Cardiac muscle cell (in vitro differentiated cells and primary cell): ENCODE measurements at places on chromosomes 6 and 20. TPM values are rescaled to one million over a fixed set of nuclear protein-coding genes. Genes with fewer than 3 reads are reported as not detected.
A peak's percentile ranks its signal among the peaks of the same experiment; 100 is the strongest.

Gene OR14J1
- not detected in 2 replicates for total RNA-seq

Gene SAMD10
- total RNA-seq: 20.3 and 20.8 TPM in 2 replicates

Gene SMLR1
- not detected in 2 replicates for total RNA-seq

Gene TCF21
- total RNA-seq: 3.7 and 4.9 TPM in 2 replicates

Gene SLC22A7
- not detected in 2 replicates for total RNA-seq

- no peak overlapping the region for H3K4me3 ChIP-seq
- H3K27ac ChIP-seq: no peak overlapping the region
- DNase-seq: no peak
- H3K27me3 ChIP-seq: no peaks in the 10 kb centered on the region
- H3K36me3 ChIP-seq: no peaks in the 10 kb centered on the region
These were observed 405.9 kb upstream of the SULF2 start for GRCh38 chr20:48191200-48191599.

DNA sequence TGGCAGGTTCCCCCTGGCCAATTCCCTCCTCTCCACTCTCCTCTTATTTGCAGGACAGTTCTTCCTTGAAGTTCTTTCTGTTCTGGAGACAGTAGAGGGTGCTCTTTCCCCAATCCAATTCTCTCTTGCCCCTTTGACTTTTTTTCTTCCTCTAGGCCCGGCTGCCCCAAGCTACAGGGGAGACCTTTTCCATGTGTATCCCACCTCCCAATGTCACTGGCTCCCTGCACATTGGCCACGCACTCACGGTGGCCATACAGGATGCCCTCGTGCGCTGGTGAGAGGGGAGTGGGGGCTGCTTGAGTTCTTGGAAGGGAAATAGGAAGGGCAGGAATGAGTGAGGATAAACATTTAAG, 1.5 kb downstream of the VARS2 start:
- peak; percentile 75 for DNase-seq
- H3K27ac ChIP-seq: peak overlapping the region; percentile 90
- peaks cover 18% of the 10 kb centered on the region for H3K36me3 ChIP-seq
- H3K27me3 ChIP-seq: no peaks in the 10 kb centered on the region
- peaks cover 21% of the 10 kb centered on the region for H3K4me1 ChIP-seq

- no peak for DNase-seq
- no peaks in the 10 kb centered on the region for H3K4me1 ChIP-seq
- H3K27ac ChIP-seq: no peak overlapping the region
- H3K36me3 ChIP-seq: no peaks in the 10 kb centered on the region
These were observed 52.0 kb upstream of the SMOC2 start for GRCh38 chr6:168388641-168389633.

GRCh38 chr6:153424719-153425400, 293.8 kb upstream of the RGS17 start:
- no peak overlapping the region for H3K4me3 ChIP-seq
- H3K27ac ChIP-seq: no peak overlapping the region
- DNase-seq: no peak
- no peaks in the 10 kb centered on the region for H3K4me1 ChIP-seq
- no peaks in the 10 kb centered on the region for H3K36me3 ChIP-seq
- H3K27me3 ChIP-seq: no peaks in the 10 kb centered on the region

DNA sequence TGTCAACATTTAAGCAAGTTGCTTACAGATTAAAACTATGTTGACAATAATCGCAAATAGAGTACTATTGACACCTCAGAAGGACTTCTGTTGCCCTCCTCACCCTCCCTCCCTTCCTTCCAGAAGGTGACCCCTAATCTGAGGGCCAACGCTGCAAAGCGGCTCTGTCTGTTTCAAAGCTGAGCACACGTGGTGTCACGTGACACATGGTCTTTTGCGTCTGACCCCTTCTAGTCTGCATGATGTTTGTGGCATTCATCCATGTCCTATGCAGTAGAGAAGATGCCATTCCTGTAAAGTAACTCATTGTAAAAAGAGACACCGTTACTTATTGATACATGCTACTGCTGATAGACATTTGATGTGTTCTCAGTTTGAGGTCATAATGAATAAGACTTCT, 182.3 kb downstream of the THBS2 start:
- no peaks in the 10 kb centered on the region for H3K4me1 ChIP-seq
- no peaks in the 10 kb centered on the region for H3K36me3 ChIP-seq
- no peaks in the 10 kb centered on the region for H3K27me3 ChIP-seq
- DNase-seq: no peak

GRCh38 chr6:139858429-139858828, 484.0 kb upstream of the CITED2 start:
- H3K4me1 ChIP-seq: peaks cover 10% of the 10 kb centered on the region
- DNase-seq: no peak
- no peak overlapping the region for H3K27ac ChIP-seq
- no peaks in the 10 kb centered on the region for H3K36me3 ChIP-seq
- H3K4me3 ChIP-seq: no peak overlapping the region

DNA sequence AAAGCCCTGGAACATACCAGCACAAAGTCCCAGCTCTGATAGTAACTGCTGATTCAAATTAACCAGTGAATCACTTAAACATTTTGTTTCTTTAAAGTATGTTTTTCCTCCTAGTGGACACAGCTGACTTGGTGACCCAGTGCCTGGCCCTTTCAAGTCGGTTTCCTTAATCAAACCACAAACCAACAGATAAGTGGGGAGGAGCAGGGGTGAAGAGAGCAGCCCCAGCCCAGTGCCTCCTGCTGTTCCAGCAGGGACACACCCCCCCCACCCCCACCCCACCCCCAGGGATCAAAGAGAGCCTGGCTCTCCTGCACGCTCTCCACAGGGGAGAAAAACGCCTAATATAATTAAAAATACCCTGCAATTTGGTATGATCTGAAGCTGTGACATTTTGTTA, 55.4 kb upstream of the TBXT start:
- H3K4me1 ChIP-seq: no peaks in the 10 kb centered on the region
- H3K27me3 ChIP-seq: no peaks in the 10 kb centered on the region
- H3K4me3 ChIP-seq: no peak overlapping the region
- H3K27ac ChIP-seq: no peak overlapping the region
- no peaks in the 10 kb centered on the region for H3K36me3 ChIP-seq

- no peaks in the 10 kb centered on the region for H3K27me3 ChIP-seq
- H3K27ac ChIP-seq: no peak overlapping the region
- H3K36me3 ChIP-seq: no peaks in the 10 kb centered on the region
- no peak for DNase-seq
- H3K4me1 ChIP-seq: no peaks in the 10 kb centered on the region
These were observed 767.1 kb downstream of the KIF16B start for GRCh38 chr20:15806105-15806504.

- peak; percentile 72 for DNase-seq
- H3K36me3 ChIP-seq: no peaks in the 10 kb centered on the region
- H3K4me1 ChIP-seq: no peaks in the 10 kb centered on the region
- H3K27ac ChIP-seq: no peak overlapping the region
- no peaks in the 10 kb centered on the region for H3K27me3 ChIP-seq
These were observed 252.8 kb downstream of the CDH26 start for GRCh38 chr20:60210779-60211617.

- H3K4me3 ChIP-seq: no peak overlapping the region
- H3K27me3 ChIP-seq: no peaks in the 10 kb centered on the region
- H3K36me3 ChIP-seq: peaks cover 39% of the 10 kb centered on the region
- peak; percentile 92 for DNase-seq
These were observed 38.6 kb downstream of the GHRH start for GRCh38 chr20:37223053-37223452.

- no peak overlapping the region for H3K4me3 ChIP-seq
- no peaks in the 10 kb centered on the region for H3K27me3 ChIP-seq
- DNase-seq: no peak
- H3K27ac ChIP-seq: no peak overlapping the region
These were observed 123.8 kb upstream of the ADGRF1 start for GRCh38 chr6:47165918-47166317.

GRCh38 chr6:123902738-123903313, 99.2 kb downstream of the NKAIN2 start:
- DNase-seq: no peak
- H3K4me1 ChIP-seq: no peaks in the 10 kb centered on the region
- peaks cover 8% of the 10 kb centered on the region for H3K27me3 ChIP-seq

- no peaks in the 10 kb centered on the region for H3K36me3 ChIP-seq
- H3K4me1 ChIP-seq: no peaks in the 10 kb centered on the region
- no peaks in the 10 kb centered on the region for H3K27me3 ChIP-seq
- no peak for DNase-seq
- no peak overlapping the region for H3K27ac ChIP-seq
These were observed 77.5 kb upstream of the GJE1 start for GRCh38 chr6:142055219-142055618.

- no peak overlapping the region for H3K27ac ChIP-seq
- no peak for DNase-seq
- peaks cover 48% of the 10 kb centered on the region for H3K27me3 ChIP-seq
- H3K4me1 ChIP-seq: no peaks in the 10 kb centered on the region
These were observed 187.2 kb upstream of the COL21A1 start for GRCh38 chr6:56434606-56435005.

- DNase-seq: peak; percentile 46
- H3K4me1 ChIP-seq: peaks cover 12% of the 10 kb centered on the region
- no peak overlapping the region for H3K4me3 ChIP-seq
- no peaks in the 10 kb centered on the region for H3K27me3 ChIP-seq
- peak overlapping the region; percentile 37 for H3K27ac ChIP-seq
- H3K36me3 ChIP-seq: no peaks in the 10 kb centered on the region
These were observed 556.0 kb upstream of the JAG1 start for GRCh38 chr20:11229772-11230171.

- no peaks in the 10 kb centered on the region for H3K36me3 ChIP-seq
- no peak overlapping the region for H3K27ac ChIP-seq
- no peaks in the 10 kb centered on the region for H3K27me3 ChIP-seq
- no peak for DNase-seq
These were observed 13.4 kb upstream of the SCAF8 start for GRCh38 chr6:154719854-154720253.

GRCh38 chr6:7264041-7264440, 49.0 kb downstream of the SSR1 start:
- no peak overlapping the region for H3K27ac ChIP-seq
- no peak for DNase-seq
- no peaks in the 10 kb centered on the region for H3K27me3 ChIP-seq
- no peak overlapping the region for H3K4me3 ChIP-seq
- H3K36me3 ChIP-seq: no peaks in the 10 kb centered on the region

- no peak overlapping the region for H3K27ac ChIP-seq
- H3K4me3 ChIP-seq: no peak overlapping the region
- H3K4me1 ChIP-seq: peaks cover 6% of the 10 kb centered on the region
- H3K36me3 ChIP-seq: no peaks in the 10 kb centered on the region
- DNase-seq: no peak
- no peaks in the 10 kb centered on the region for H3K27me3 ChIP-seq
These were observed 22.9 kb downstream of the DZANK1 start for GRCh38 chr20:18443886-18444285.

- H3K27ac ChIP-seq: no peak overlapping the region
- no peak overlapping the region for H3K4me3 ChIP-seq
- no peak for DNase-seq
- H3K4me1 ChIP-seq: no peaks in the 10 kb centered on the region
These were observed 792.0 kb downstream of the MAFB start for GRCh38 chr20:39897058-39897457.
